ENCODE measurements at places on chromosomes 2 and 18.

DNA sequence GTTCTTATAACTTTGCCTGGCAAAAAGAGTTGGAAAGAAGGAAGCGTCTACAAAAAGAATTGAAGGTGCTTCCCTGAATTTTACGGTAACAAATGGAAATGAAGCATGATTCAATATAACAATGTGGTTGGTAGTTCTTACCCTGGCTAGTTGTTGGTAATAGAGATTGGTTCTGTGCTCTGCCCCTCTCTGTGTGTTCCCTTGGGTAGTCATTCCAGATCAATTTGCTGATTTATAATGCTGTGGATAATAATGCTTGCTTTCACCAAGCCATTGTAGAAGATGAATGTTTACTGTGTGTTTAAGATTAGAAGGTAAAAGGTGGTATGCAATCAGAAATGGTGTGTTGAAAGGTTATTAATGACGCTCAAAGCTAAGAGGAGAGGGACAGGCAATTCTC, 577.8 kb upstream of the NXPH2 start:
- DNase-seq, result no peak

DNA sequence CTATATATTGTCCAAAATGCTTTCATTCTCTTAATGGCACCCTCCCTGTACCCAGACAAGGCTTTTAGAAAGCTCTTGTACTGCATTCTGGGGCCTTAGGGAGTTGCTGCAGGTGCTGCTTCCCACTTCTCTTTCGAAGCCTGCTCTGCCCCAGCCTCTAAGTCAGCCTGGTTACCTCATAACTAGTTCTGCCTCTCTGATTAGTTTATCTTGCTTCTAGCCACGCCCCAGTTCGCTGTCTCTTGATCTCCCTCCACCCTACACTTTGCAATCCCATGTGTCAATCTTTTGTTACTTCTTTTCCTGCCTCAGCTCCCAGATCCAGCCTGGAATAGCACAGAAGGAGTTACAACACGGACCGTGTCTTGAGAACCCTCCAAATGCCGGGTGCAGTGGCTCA, 13.8 kb upstream of the NCOA1 start:
- DNase-seq, result no peak

GRCh38 chr2:137963535-137964065, 673 bp upstream of the HNMT start:
- no peak for DNase-seq

DNA sequence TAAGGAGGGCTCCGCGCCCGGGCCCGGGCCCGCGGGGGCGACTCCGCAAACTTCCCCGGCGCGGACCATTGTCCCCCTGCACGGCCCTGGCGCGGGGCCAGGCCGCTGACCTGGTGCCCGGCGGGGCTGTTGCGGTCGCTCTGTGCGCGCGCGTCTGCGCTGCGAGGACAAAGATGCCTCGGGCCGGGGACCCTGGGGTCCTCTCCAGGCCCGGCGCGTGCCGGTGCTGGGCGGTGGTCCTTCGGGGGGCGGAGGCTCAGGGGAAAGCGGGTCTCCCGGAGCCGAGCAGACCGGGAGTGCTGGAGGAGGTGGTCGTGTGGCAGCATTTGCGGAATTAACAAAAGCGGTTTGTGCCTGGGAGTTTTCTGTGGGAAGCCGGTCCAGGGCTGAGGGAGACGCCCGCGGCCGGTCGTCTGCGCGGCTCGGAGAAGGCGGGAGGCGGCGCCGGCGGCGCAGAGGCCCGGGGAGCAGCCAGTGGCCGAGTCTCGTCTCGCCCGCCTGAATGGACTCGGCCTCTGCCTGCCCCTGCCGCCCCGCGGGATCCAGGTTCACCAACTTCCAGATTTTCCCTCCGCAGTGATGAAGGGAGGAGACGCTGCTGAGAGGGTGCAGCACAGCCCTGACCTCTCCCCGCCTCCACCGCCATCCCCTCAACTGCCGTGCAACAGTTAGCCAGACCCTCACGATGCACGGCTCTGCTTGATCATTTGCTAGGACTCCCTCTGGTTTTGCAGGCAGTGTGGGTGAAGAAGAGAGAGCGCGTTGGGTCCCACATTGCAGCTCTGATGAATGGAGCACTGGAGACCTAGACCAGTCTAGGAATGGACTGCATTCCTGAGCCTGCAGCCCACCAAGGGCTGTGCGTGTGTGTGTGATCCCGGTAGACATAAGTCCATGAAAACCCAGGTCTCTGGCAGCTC, 705 bp downstream of the EFR3B start:
- DNase-seq, result no peak

- no peak for DNase-seq
Measured at GRCh38 chr2:28835781-28836180, 25.1 kb downstream of the SPDYA start.

- DNase-seq, result no peak
Measured at GRCh38 chr2:45713591-45713990, 62.1 kb downstream of the PRKCE start.

- DNase-seq, result no peak
Measured at GRCh38 chr2:217478831-217479455, 523.9 kb downstream of the TNS1 start.

DNA sequence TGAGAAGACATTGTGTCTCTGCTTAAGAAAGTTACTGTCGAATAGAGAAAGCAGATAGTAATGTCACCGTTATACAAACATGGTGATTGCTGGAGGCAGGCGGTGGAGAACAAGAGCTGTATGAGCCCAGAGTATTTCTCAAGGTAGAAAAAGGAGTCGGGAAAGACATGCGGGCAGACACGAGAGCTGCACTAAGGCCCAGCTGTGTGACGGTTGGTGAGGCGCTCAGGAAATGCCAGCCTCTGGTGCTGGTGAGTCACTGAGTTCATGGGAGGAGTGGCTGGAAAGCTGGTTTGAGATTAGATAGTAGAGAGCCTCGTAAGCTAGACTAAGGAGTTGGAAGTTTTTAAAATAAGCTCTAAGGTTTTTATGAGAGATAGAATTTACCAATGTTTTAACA, 390.9 kb upstream of the TRIB2 start:
- no peak for DNase-seq

DNA sequence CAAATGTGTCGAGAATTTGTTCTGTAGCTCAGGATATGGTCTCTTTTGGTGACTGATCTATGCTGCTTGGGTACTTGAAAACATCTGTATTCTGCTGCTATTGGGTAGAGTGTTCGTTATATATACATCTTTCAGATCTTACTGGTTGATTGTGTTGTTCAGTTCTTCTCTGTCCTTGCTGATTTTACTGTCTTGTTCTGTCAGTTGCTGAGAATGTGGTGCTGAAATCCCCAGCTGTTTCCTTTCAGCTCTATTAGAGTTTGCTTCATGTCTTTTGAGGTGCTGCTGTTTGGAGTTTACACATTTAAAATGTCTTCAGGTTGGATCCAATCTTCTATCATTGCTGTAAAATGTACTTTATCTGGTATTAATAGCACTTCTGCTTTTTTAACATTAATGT, 12.9 kb downstream of the BCL2L11 start:
- DNase-seq, result no peak

- DNase-seq, result no peak
Measured at GRCh38 chr18:78677483-78678317, 301.9 kb upstream of the SALL3 start.

DNA sequence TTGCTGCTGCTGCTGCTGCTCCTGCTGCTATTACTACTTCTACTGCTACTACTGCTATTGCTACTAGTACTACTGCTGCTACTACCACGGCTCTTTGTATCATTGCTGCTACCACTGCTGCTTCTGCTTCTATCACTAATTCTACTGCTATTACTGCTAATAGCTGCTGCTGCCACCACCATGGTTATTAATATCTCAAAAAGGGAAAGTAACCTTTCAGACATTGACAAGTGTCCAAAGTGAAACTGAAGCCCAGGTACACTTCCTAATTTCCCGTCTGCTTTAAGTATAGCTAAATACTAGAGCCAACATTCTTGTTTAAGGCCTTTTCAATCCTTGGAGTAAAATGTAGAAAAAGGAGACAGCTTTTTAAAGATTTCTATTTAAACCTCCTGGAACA, 45.4 kb upstream of the EHBP1 start:
- no peak for DNase-seq

DNA sequence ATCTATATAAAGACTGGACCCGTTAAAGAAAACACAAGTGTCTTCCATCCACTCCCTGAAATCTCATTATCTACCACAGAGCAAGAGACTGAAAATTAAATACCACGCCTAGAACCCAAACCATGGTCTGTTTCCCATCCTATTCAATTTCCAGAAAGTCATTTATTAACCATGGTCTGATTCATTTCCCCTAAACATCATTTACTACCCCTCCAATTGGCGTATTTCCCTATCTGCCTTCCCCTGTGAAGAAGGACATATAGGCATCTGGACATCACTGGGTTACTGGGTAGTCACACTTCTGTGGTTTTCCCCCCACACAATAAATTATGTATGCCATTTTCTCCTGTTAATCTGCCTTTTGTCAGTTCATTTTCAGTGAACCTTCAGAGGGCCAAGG, 30.8 kb downstream of the CCDC93 start:
- DNase-seq, result no peak

GRCh38 chr18:48805826-48806535, 144.8 kb downstream of the SMAD7 start:
- DNase-seq, result no peak

DNA sequence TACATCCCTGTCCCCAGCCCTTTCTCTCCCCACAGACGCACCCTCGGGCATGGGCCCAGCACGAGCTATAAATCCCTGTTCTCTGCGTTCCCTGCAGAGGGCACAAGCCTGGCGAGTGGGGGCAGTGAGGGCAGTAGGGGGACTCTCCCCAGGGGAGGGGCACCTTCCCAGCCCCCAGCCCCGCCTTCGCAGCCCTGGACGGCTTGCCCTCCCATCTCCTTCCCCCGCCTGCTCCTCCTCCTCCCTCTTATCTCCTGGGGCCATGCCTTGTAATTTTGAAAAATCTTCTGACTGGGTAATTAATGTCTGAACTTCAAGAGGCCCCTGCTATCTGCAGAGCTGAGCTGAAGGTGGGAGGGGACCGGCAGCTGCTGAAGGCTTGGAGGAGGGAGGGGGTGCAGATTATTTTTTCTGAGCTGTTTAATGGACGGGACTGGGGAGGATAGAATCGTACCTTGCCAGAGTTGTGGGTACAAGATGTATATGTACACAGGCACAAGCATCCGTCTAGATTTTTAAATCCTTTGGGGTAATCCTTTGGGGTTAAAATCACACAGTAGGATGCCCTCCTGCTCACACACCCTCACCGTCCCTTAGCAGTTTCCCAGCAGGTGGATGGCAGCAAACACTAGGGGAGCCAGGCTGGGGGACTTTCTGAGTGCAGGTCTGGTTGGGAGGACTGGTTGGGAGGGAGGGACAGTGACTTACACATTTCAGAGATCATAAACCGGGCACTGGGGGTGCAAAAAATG, 121.9 kb downstream of the SMAD7 start:
- no peak for DNase-seq

DNA sequence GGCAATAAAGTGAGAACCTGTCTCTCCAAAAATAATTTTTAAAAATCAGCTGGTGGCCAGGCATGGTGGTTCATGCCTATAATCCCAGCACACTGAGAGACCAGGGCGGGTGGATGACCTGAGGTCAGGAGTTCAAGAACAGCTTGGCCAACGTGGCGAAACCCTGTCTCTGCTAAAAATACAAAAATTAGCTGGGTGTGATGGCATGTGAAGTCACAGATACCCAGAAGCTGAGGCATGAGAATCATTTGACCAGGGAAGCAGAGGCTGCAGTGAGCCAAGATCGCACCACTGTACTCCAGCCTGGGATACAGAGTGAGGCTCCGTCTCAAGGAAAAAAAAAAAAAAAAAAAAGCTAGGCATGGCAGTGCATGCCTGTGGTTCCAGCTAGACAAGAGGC, 7.4 kb upstream of the GPR75 start:
- no peak for DNase-seq

GRCh38 chr2:9549420-9549819, 6.2 kb downstream of the ADAM17 start:
- no peak for DNase-seq

- no peak for DNase-seq
Measured at GRCh38 chr18:47881752-47882455, 48.6 kb downstream of the SMAD2 start.

GRCh38 chr2:29405707-29406106, 290.5 kb downstream of the CLIP4 start:
- no peak for DNase-seq

DNA sequence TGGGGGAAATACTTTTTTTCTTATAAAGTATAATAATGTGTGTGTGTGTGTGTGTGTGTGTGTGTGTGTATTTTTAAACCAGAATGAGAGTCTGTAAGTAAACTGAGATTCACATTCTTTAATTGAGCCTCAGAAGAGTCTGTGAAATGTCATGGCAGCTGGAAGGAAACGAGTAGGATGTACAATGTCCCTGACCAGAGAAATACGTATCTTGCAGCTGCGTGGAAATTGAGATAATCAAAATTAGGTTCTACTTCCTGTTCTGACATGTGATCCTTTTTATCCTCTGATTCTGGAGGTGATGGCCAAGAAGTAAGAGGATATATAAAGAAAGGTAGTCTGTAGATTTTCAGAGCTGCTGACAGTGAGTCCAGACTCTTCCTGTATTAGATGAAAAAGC, 50.0 kb downstream of the SH3RF3 start:
- no peak for DNase-seq

DNA sequence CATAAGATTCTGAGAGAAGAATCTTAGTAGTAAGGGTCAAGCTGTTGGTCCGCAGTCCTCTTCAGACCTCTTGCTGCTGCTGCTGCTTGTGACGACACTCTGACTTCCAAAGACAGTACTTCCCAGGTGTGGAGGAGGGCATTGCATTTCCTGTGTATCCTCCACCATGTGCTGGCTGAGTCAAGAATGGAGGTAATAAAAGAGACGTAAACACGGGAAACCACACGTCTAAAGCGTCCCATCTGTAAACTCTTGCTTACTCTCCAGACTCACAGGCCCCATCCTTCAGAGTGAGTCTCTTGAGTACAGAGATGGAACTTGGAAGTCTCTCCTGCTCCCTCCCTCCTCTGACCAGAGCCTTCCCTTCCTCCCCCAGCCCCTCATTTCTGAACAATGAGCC, 25.6 kb downstream of the KLHL29 start:
- no peak for DNase-seq

GRCh38 chr2:74424139-74424992, 2.8 kb downstream of the WDR54 start:
- DNase-seq, result no peak

- DNase-seq, result no peak
Measured at GRCh38 chr18:55323051-55323994, 264.7 kb downstream of the TCF4 start.

DNA sequence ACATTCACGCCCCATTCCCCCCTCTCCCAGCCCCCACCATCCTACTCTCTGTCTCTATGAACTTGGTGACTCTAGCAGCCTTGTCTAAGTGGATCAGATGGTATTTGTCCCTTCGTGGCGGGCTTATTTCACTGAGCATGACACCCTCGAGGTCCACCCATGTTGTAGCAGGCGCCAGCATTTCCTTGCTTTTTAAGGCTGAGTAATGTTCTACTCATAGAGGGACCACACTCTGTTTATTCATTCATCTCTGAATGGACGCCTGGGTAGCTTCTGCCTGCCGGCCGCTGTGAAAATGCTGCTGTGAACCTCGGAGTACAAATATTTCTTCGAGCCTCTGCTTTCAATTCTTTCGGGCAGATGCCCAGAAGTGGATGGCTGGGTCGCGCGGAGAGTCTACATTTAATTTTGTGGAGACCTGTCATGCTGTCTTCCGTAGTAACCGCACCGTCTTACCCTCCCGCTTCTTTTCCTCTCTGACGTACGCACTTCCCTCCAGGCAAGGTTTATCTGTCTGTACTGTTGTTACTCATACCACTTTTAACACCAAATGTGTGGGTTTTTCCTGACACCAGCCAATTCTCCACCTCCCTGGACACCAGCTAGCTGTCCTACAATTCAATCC, 5.6 kb downstream of the CROCC2 start:
- no peak for DNase-seq
